ENCODE measurements at places on chromosomes 6 and 20.

DNA sequence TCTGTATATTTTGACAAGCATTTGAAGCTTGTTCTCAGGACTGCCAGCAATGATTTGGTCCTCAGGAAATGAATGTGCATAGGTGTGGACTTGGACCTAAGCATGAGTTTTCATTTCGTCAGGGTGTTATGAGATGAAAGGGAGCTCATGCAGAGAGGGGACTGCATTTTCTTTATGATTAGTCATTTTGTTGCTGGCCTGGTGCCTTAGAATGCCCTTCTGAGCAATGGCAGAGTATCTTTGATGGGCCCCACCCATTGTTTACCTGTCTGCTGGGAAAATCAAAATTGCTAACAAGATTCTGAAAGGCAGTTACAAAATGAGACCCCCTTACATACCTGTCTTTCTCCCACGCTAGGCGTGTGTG, 51.5 kb upstream of the MTHFD1L start:
- no peak for DNase-seq

DNA sequence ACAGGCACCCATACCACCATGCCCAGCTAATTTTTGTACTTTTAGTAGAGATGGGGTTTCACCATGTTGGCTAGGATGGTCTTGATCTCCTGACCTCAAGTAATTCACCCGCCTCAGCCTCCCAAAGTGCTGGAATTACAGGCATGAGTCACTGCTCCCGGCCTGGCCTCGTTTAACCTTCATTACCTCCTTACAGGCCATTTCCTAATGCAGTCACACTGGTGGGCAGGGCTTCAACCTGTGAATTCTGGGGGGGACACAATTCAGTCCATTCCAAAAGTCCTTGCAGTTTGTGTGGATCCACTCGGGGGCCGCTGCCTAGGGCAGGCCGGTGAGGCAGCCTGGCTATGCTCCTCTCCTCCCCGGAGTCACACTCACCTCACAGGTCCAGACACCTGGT, 112.4 kb upstream of the SNX9 start:
- DNase-seq: no peak

DNA sequence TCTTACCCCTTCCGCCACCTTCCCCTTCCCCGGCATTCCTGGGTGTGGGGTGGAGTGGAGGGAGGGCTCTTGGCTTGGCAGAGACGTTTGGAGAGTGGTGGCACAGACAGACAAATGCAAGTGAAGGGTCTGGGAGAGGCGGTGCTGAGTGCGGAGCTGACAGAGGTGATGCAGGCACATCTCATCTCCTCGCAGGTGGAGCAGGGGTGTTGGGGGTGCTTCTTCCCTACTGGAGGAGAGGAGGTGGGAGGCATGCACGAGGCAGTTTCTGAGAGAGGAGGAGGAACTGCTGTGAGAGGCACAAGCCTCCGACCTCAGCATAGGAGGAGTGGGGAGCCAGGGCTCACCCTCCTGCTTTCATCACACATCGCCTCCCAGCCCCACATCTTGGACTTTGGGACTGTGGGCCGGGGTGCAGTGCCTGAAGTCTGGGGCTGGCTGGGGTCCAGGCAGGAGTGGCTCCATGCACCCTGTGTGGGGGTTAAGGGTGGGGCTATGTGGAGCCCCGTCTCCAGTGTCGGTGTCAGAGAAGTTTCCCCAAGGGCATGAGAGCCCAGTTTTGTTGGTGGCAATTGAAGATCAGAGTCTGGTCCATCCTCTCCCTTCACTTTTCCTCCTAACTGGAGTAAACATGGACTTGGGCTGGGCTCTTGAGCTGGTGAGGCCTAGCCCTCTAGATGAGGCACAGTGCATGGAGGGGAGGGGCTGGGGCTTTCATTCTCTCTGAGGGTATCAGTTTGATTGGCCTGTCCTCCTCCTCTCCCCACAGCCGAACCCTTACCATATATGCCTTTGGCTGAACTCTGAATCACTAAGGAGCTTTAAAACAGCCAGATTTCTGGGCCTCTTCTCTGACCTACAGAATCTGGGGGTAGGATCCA, 20.2 kb upstream of the SLC22A7 start:
- DNase-seq: no peak

DNA sequence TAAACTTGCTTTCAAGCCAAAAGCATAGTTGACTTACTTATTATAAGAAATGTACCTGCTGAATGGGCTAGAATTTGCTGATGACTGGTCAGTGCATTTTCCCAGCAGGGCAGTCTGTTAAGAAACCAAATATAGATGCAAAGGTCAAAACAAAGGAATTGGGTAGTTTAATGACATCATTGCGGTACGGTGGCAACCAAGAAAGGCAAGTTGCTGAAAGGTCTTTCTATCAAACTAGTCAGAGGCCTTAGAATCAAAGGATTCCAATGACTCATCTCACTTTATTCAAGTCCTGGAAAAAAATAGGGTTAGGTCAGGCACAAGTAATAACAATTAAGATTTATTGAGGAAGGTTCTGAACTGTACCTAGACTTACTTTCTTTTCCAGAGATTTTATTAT, 76.4 kb downstream of the KIZ start:
- DNase-seq: no peak

DNA sequence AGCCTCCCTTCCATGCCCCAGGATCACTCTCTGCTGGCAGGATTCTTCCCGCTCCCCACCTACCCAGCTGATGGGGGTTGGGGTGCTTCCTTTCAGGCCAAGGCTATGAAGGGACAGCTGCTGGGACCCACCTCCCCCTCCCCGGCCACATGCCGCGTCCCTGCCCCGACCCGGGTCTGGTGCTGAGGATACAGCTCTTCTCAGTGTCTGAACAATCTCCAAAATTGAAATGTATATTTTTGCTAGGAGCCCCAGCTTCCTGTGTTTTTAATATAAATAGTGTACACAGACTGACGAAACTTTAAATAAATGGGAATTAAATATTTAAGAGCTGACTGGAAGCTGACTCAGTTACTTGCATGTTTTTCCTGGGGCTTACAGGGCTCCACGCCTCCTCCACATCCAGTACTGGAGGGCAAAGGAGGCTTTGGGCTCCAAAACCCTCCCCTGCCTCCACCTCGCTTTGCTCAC, 24.3 kb upstream of the FANCE start:
- no peak for DNase-seq

DNA sequence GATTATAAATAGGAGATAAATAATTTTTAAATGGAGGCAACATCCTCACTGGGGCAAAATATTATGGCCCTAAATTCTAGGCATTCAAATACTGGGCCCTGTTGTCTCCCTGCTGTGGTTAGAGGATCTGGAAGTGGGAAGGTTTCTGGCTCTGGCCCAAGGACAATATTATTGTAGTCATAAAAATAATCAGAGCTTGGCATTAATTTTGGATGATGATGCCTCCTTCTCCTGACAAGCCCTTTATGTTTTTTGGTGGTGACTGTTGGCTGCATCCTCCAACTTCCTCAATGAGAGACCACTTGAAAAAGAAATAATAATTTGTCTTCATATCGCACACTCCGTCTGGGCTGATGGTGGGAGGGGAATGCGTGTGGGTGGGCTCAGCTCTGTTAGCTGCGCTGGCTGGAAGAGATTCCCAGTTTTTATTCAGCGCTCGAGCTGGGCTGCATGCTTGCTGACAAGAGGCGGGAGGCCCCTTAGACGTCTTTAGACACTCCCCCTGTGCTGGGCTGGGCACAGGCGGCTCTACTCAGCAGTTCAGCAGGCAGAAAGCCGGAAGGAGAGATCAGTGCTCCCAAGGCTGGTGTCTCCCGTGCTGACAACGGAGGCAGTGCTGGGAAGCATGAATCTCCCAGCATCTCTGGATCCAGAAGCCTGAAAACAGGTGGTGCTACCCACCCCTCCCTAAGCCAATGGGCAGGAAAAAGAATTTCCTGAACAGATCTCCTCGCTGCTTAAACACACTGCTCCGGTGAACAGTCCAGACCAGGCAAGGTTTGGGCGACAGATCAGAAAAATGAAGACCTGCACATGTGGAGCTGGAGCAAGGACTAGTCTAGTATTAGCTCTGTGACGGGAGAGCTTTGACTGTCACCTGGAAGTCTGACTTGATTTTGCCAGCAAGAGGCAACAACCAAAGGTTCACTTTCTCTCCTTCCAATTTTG, 97.7 kb downstream of the SYCP2 start:
- no peak for DNase-seq

- no peak for DNase-seq
Observed at GRCh38 chr6:96152114-96152708, 136.4 kb downstream of the FUT9 start.

DNA sequence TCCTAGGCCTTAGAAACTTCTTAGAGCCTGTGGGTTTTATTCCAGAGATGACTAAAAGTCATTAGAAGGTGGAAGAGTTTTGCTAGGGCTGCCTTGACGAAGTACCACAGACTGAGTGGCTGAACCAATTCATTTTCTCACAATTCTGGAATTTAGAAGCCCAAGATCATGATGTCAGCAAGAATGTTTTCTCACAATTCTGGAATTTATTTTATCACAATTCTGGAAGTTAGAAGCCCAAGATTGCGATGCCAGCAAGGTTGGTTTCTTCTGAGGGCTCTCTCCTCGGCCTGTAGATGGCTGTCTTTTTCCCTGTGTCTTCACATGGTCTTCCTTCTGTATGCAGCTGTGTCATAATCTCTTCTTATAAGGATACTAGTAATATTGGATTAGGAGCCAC, 672.9 kb upstream of the MARCKS start:
- no peak for DNase-seq

DNA sequence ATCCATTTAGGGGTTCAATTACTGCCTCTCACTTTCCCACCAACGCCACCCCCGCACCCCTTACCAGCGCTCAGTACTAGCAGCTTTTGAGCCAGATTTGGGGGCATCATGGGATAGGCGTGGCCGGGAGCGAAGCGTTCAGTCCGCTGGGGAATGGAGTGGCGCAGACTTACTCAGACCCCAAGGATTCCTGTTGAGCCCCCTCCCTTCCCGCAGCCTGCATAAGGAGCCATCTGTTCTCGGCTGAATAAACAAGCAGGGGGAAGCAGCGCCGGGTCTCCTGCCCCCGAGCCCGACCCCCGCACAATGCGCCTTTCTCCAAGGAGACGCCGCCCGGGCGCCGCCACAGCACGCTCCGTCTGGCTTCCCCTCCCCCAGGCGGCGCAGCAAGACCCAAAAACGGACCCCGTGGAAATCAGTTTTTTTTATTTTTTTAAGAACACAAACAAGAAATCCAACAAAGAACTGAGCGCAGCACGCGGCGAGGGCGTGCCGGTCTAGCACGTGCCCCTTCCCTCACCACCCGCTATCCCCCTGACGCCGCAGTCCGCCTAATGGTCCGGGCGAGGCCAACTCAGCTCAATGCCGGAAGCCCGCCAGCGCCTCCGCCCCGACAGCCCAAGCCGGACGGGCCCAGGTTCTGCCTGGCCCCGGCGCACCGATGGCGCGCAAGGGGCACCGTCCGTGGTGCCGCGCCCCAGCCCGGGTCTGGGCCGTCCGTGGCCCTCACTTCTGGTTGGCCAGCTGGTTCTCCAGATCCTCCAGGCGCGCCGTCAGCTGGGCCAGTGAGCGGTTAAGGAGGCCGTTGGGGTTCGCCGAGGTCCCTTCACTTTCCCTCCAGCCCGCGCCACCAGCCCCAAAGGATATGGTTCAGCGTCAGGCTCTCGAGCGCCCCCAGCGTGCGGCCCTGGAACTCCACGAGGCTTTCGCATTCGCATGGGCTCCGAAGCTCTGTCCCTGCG, 13.3 kb upstream of the RBPJL start:
- DNase-seq: peak; percentile 92

DNA sequence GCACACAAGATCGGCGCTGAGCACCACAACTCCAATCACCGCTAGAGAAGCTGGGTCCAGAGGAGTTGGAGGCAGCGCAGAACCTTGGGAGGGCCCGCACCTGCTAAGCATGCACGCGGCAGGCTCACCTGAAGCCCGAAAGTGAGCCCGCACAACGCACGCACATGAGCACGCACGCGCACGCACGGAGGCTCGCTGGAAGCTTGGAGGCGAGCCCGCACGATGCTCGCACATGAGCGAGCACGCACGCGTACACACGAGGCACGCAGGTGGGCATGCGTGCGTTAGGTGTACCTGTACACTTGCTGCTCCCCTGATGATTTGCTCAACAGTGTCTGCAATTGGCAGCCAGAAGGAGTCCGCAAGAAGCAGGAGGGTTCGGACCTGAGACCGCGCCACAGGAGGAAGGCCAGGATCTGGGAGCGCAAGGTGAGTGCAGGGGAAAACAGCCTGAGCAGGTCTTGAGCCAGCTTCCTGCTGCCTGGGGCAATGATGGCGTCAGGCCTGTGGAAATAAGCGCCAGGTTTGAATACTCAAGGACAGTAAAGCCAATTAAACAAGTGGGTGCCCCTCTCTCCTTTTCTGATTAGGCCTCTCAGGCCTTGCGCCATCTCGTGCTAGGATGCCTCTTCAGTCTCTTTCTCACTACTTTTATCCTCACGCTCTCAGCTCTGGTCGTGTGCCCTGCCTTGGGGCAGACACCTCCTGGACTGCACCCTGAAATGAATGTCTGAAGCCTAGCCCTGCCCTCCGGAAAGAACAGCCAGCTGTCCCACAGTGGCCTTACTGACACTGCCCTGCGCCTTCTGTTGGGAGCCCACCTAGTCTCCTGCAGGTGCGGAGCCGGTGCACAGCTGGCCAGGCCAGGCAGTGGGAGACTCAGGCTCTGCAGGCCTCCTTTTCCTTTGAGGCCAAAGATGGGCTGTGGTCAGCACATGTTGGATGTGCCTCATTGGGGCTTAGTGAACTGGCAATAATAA, 340.4 kb downstream of the CDC5L start:
- DNase-seq: no peak

GRCh38 chr6:509676-510075, 118.1 kb downstream of the IRF4 start:
- no peak for DNase-seq

GRCh38 chr20:56724241-56724757, 95.2 kb downstream of the TFAP2C start:
- DNase-seq: no peak

DNA sequence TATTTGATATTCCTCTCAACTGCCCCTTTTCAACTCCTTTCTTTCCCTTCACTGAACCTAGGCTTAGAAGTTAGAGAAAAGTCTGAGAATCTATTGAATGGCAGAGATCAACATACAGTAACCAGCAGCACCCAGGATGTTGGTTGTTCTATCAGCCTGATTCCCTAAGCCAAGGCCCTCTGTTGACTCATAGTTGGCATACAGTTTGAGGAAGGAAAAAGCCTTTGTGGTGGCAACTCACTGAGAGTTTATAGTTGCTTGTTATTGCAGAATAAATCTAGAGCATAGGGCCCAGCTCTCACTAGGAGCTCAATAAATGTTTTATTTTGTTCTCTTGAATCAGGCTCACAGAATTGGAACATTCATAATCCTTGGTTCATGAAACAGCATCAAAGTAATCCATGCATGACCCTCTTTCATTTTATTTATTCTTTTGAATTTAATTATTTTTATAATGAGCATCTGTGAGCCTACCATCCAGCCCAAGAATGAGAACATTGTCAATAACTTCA, 119.1 kb upstream of the ADGRF1 start:
- no peak for DNase-seq
